SJSA1 (cell line): ENCODE measurements at places on chromosomes 2 and 18. TPM values are rescaled to one million over a fixed set of nuclear protein-coding genes. Genes with fewer than 3 reads are reported as not detected.

The MARCHF4 gene
- 2.5 and 4.3 TPM in 2 replicates for total RNA-seq

DNA sequence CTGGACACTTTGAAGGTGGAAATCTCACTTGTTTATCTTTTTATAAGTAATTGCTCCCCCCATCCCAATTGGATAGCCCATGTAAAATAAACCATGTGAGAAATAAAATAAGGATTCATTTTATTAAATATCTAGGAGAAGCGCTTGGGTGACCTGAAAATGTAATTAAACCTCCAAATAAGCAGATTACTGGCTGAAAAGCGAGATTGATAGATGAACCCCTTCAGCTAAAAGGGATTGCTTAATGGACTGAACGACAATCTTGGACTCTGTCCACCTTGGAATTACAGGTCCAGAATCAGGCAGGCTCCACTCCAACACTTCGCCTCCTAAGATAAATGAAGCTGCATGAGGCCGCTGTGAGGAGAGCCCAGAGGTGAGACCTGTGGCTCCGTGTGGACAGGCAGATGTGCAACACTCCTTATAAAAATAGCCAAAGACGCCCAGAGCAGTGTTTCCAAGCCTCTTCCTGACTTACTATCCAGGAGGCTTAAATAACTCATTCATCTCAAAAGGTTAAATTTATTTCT is 441.5 kb downstream of the MTX2 start:
- DNase-seq: no peak

DNA sequence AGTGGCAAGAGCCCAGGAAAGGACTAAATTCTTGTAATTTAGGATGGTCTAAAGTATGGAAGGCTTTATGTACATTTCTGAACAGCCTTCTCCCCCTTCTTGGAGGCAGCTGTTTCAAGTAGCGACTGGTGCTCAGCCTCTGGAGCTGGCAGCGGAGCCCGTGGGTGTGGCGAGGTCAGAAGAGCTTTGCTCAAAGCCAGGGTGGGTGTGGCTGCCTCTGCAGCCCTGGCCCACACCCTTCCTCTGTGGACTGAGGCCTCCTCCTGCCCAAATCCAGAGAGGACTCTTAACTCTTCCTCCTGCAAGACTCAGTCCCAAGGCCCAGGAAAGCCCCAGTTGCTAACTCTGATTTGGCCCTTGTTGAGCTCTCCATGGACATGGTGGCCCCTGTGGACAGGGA is 202.1 kb upstream of the REV1 start:
- DNase-seq: no peak

The AOX1 gene
- total RNA-seq: 5.8 and 19.5 TPM in 2 replicates

DNA sequence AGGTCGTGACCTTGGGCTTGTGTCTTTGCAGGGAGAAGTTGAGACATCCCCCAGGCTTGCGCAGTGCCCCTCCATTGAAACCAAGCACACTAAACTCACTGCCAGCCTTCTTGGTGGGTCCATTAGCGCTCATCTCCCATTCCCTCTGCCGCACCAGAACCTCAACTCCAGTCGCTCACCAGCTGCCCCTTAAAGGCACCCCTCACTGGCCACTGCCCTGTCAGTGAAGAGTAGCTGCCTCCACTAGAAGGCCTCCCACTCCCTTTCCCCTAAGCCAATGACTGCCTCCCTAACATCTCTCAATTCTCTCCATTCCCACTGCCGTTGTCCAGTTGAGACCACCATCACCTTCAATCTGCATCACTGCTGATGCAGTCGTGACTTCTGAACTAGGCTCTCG is 114.8 kb upstream of the EPC2 start:
- no peak for DNase-seq

- peak; percentile 79 for DNase-seq
These were observed at the start of gene TMEM150A for GRCh38 chr2:85602476-85603234. TMEM150A (minus strand) TSS chr2:85602698; CDS start chr2:85601948, 750 bp downstream.

DNA sequence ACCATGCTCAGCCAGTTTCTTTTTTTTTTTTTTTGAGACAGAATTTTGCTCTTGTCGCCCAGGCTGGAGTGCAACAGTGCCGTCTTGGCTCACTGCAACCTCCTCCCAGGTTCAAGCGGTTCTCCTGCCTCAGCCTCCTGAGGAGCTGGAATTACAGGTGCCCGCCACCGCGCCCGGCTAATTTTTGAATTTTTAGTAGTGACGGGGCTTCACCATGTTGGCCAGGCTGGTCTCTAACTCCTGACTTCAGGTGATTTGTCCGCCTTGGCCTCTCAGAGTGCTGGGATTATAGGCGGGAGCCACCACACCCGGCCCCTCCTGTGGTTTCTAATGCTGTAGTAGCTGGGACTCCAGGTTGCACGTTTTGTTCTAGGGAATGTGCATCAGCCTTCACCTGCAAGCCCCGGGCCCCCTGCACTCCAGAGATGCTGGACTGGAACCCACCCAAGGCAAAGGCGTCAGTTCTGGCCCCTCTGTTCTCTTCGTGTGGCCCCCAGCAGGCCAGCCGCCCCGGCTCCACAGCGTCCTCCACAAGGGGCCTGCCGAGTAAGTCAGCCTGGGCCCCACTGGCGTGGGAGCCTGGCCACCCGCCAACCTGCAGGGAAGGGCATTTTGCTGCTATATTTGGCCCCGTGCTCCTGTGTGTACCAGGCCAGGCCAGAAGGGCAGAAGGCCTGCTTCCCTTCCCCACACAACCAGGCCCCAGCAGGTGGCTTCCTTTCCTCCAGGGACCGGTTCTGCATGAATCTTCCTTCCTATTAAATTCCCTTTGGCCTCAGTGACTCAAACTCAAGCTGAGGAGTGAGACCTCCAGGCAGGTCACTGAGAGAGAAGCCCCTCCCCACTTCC is 25.7 kb upstream of the B3GNT7 start:
- DNase-seq: no peak

- no peak for DNase-seq
These were observed 19.4 kb upstream of the NCL start for GRCh38 chr2:231483398-231484329.

- DNase-seq: no peak
These were observed 1044.5 kb upstream of the POU3F3 start for GRCh38 chr2:103809415-103809814.

DNA sequence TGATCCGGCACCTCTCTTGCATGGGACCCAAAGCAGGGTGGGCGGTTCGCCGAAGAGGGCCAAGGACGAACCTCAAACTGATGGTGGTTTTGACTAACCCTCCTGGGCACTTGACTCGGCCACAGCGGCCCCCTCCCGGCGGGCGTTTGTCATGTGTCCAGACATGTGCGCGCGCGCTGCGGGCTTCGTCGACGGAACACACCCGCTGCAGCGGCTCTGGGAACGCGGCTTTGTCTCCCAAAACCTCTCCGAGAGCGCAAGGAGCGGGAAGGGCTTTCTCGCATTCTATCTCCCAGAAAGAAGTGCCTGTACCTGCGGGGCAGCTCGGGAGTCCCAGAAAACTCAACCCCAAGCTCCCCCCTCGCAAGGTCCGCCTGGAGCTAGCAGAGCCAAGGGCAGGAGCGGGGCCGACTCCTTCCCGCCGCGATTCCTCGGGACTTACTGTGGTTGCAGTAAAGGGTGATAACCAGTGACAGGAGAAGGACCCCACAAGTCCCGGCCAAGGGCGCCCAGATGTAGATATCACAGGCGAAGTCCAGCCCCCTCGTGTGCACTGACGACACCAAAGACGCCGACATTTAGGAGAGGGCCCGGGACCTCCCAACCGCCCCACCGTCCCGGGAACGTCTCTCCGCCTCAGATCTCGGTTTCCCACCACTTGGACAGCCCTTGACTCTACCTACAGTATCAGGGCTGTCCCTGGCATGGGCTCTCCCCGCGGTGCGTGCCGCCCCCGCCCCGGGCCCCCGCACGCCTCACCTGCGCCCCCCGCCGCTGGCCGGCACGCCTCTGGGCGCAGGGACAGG is 1.6 kb downstream of the CD8A start:
- no peak for DNase-seq
